ENCODE measurements at places on chromosomes 1 and 21. TPM values are rescaled to one million over a fixed set of nuclear protein-coding genes. Genes with fewer than 3 reads are reported as not detected.

The OR2AK2 gene
- total RNA-seq, result not detected

The RXFP4 gene
- total RNA-seq, result not detected

The KCNE2 gene
- total RNA-seq, result not detected

The SMCP gene
- not detected for total RNA-seq

The SLAMF8 gene
- total RNA-seq, result 0.24 TPM

The ANXA9 gene
- not detected for total RNA-seq

The PLA2G2C gene
- total RNA-seq, result not detected

The CLIC4 gene
- total RNA-seq, result 124 TPM

The TNNT2 gene
- 1.3 TPM for total RNA-seq

The CD101 gene
- total RNA-seq, result 0.48 TPM

The CTBS gene
- 12.1 TPM for total RNA-seq

The TFF2 gene
- total RNA-seq, result not detected

The SOX13 gene
- total RNA-seq, result 6.0 TPM

The NPHP4 gene
- total RNA-seq, result 3.4 TPM

The SMIM11 gene
- 2.1 TPM for total RNA-seq

The LRP8 gene
- 16.2 TPM for total RNA-seq

The LAMC2 gene
- 656 TPM for total RNA-seq

The SETSIP gene
- total RNA-seq, result 0.48 TPM

The BACE2 gene
- total RNA-seq, result 107 TPM

The OTUD7B gene
- total RNA-seq, result 13.7 TPM

The NTMT2 gene
- not detected for total RNA-seq

The RGS1 gene
- not detected for total RNA-seq

The EDEM3 gene
- 35.4 TPM for total RNA-seq

The GJA4 gene
- 0.48 TPM for total RNA-seq

The KCNH1 gene
- 1.7 TPM for total RNA-seq

The C4BPA gene
- total RNA-seq, result not detected

The GJA9 gene
- total RNA-seq, result 0.24 TPM

The TSPEAR gene
- total RNA-seq, result not detected

The TAS1R1 gene
- total RNA-seq, result not detected

The G0S2 gene
- 163 TPM for total RNA-seq

The EDARADD gene
- 3.1 TPM for total RNA-seq

The LAX1 gene
- under 0.01 TPM for total RNA-seq

The RAB29 gene
- total RNA-seq, result 25.8 TPM

The L1TD1 gene
- under 0.01 TPM for total RNA-seq

The LRRC8D gene
- total RNA-seq, result 18.3 TPM

The NUP210L gene
- total RNA-seq, result 0.24 TPM

The ANKRD45 gene
- total RNA-seq, result 0.24 TPM

The LCE3D gene
- not detected for total RNA-seq

The TPTE gene
- not detected for total RNA-seq

The CRNN gene
- total RNA-seq, result 0.85 TPM

The GLIS1 gene
- total RNA-seq, result 0.24 TPM

The NEK7 gene
- 60.0 TPM for total RNA-seq

The MTR gene
- total RNA-seq, result 20.5 TPM

The CDC7 gene
- 0.72 TPM for total RNA-seq

The DCLRE1B gene
- total RNA-seq, result 2.7 TPM

The S100A7 gene
- not detected for total RNA-seq

The SFT2D2 gene
- total RNA-seq, result 24.3 TPM

The CR1 gene
- total RNA-seq, result not detected

The SPRR4 gene
- total RNA-seq, result not detected

The ZFP69B gene
- 2.2 TPM for total RNA-seq

The NOS1AP gene
- not detected for total RNA-seq

The PRELP gene
- total RNA-seq, result not detected

The MMEL1 gene
- 0.96 TPM for total RNA-seq

The HTR6 gene
- total RNA-seq, result not detected

The SEC22B gene
- total RNA-seq, result 19.3 TPM

The PTAFR gene
- 7.5 TPM for total RNA-seq

The ETNK2 gene
- total RNA-seq, result 96.3 TPM

The SIM2 gene
- 0.96 TPM for total RNA-seq

All from tracheal epithelial cell (primary cell).